ENCODE measurements at places on chromosomes 12 and 14.

- no peak for DNase-seq
These were observed 56.0 kb downstream of the PPP2R5C start for GRCh38 chr14:101817501-101818001.

GRCh38 chr12:50951112-50951511 lies 1.2 kb upstream of the HIGD1C start:
- no peak for DNase-seq

DNA sequence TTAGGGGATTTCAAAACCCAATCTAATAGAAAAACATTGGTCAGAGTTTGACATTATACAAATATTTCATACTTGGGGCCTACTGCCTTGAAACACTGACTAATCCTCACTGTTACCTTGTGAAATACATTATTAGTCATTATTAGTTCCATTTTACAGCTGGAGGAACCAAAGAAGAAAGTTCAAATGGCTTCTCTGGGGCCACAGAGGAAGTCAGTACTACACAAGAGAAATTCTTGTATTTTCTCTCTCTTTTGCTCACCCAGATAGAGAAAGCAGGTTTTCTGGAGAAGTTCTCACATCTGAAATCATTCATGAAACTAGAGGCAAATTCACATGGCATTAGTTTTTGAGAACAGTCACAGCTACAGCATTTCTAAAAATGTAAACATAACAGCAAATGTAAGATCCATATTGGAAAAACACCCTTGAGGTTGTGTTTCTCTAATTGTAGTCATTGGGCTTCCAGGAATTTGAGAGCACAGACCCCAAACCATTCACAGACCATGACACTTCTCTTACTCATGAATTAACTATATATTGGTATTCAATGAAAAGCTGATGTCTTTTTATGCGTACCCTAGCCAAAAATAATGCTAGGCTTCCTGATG lies 83.0 kb downstream of the LLPH start:
- DNase-seq: no peak

GRCh38 chr14:100872259-100873095 lies 31.0 kb downstream of the RTL1 start:
- DNase-seq: no peak

GRCh38 chr12:87369161-87369560 lies 660.0 kb downstream of the C12orf50 start:
- no peak for DNase-seq

GRCh38 chr12:104281636-104282035 lies 21.9 kb upstream of the EID3 start:
- no peak for DNase-seq

GRCh38 chr12:84875241-84875640 lies 37.4 kb downstream of the SLC6A15 start:
- DNase-seq: no peak

DNA sequence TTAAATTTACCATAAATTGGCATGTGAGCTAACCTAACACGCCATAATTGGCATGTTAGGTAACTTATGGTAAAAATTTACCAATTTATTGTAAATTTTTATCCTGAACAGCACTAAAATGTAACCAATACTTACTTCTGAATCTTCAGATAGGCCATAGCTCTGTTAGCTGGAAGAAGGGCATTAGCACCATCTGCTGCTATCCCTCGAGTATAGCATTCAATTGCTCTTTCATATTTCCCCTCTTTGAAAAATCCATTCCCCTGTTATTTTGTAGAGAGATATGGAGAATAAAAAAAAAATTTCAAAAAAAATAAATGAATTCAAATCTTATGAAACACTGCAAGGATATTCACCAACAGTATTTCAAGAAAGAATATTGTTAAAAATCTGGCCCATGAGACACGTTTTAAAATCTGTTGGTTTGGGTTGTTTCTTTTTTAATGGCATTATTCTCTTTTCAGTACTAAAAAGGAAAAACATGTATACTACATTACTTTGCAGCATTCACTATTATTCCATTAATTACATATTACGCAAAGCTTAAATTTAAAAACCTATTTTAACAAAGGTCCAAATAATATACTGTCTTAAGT lies 19.1 kb downstream of the RPAP3 start:
- peak; percentile 27 for DNase-seq

GRCh38 chr14:85991156-85991555 lies 461.2 kb downstream of the FLRT2 start:
- DNase-seq: no peak

DNA sequence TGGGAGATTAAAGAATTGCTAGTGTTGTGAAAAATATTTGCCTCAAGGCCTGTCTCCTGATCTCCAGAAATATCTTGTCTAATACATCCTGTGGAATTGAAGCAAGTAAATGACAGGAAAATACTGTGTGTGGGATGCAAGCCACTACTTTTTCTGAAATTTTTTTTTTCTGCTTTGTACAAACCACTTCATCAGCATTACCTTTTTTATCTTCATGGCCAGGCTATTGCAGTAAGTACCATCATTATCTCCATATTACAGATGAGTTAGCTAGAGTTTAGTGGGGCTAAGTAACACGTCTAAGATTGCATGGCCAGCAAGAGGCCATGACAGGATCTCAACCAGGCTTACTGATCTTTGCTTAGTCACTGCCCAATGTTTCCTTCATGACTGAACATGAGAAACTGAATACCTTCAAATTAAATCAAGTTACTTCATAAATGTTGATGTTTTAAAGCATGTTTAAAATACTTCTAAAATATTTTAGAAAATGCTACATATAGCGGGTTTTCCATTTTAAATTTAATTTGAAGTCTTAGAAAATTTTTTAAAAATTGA lies 273.7 kb downstream of the SLC6A15 start:
- peak; percentile 62 for DNase-seq

- no peak for DNase-seq
These were observed 112.6 kb downstream of the BRMS1L start for GRCh38 chr14:35938770-35939169.
